ENCODE measurements at places on chromosomes 2 and 18.

DNA sequence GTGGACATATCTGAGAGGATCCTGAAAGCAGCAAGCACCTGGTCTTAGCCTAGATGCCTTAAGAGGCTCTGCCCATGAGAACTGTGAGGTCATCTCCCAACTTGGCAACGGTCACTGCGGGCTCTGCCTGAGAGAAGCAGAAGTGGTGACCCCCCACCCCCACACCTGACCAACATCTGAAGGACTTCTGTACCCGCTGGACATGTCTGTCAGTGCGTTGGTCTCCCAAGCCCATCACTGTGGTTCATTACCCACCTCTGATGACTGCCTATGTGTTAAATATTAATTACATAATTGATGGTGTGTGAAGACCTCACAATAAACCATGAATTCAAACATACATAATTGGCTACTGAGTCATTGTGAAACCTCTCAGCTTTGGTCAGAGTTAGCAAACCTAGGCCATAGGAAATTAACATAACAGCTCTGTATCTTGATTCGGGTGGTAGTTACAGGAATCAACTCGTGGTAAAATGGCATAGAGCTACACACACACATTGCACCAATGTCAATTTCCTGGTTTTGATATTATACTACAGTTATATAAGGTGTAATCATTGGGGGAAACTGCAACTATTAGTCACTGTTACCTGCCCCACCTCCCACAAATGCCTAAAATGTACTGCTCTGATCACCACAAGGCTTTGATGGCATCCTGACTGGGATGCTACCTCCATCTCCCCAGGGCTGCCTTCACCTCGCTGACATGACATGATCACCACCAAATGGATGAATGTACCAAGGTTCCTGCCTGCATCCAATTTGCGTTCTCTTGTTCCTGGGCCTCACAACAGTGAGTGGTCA, 4.3 kb upstream of the GALNT1 start:
- DNase-seq, result no peak

GRCh38 chr2:11870584-11870983, 124.2 kb downstream of the LPIN1 start:
- no peak for DNase-seq

DNA sequence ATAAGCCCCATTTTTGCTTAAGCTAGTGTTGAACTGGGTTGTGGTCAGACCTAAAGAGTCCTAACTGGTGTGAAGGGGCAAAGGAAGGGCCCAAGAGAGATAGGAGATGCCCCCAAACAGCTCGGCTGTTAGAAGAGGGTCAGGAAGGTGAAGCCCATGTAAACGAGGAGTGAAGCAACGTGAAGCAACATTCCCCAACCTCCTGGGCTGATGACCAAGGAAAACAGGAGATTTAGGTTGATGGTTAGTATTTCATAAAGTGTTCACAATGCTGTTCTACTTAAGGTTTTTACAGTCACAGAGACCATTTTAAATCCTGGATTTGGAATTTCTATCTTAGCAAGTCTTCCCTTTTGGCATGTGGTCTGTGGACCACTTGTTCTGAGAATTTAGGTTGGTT, 144.0 kb upstream of the SERPINE2 start:
- DNase-seq, result no peak

DNA sequence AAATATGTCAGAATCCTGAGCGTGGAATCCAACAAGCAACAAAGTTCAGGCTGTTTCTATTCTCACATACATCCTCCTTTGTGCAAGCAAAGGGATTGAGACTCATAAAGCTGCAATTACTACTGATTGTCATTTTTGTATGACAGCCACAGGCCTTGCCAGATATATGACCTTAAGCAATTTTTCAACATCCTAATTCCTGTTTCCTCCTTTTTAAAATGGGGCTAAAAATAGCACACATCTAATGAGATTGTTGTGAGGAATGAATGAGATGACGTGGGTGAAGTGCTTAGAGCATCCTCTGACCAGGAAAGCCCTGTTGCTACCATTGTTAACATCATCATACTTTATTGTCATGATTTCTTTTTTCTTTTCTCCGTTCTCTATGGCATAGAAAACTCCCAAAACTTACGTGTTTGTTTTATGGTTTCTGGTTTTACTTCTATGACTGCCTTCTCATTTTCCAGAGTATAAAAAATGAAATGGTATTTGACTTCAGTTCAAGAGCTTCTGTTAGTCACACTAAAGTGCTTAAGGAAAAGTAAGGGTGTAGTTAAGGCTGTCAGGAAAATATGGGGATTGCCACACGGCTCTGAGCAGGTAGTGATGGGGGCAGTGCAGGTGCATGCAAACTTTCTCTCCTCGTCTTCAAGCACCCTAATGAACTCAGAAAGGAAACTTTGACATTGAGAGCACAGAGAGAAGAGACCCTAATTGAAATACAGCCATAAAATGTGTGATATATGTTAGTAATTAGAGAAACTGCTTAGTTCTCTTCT, 590.6 kb upstream of the NETO1 start:
- DNase-seq, result peak; percentile 1

DNA sequence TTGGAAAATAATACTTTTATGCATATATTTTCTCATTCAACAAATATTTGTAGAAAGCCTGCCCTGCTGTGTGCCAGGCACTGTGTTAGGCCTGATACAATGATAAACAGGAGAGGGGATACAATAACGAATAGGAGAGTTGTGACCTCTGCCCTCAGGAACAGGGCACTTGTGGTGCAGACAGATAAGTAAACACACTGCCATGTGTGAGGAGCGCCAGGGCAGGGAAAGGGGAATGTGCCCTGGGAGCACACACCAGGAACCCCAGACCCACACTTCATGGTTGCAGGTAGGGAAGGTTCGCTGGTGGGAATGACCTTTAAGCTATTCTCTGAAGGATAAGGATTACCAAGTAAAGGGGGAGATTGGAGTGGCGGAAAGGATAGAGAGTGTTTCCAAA, 42.2 kb upstream of the DSC1 start:
- no peak for DNase-seq

- DNase-seq, result no peak
These were observed 9.7 kb upstream of the CIB4 start for GRCh38 chr2:26650713-26651469.

DNA sequence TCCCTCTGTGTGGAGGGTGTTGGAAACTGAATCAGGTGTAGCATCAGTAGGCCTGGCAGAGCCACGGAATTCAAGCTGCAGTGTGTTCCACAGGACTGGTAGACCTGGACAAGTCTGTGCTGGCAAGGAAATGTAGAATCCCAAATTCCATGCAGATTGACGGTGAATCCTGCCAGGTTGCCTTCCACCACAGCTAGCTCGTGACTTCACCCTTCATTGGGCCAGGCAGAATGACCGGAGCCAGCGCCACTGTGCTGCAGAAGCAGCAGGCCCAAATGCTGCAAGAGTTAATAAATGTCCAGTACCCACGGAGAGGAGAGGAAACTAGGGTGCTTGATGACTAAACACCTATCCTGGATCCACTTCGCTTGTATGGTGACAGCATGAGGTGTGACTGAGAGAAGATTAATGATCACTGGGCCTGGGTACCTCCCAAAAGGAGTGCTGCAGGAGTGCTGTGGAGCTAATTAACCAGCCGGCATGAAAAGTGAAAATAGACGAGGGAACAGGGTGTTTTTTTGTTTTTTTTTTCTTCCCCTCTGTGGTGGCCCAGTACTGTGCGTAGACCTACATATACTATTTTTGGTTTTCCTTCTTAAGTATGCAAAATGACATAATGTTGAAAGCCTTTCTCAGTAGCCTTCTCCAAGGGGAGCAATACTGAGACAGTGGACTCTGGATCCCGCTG, 122.2 kb downstream of the TANC1 start:
- no peak for DNase-seq

GRCh38 chr18:62769216-62769615, 53.9 kb downstream of the PHLPP1 start:
- DNase-seq, result no peak

DNA sequence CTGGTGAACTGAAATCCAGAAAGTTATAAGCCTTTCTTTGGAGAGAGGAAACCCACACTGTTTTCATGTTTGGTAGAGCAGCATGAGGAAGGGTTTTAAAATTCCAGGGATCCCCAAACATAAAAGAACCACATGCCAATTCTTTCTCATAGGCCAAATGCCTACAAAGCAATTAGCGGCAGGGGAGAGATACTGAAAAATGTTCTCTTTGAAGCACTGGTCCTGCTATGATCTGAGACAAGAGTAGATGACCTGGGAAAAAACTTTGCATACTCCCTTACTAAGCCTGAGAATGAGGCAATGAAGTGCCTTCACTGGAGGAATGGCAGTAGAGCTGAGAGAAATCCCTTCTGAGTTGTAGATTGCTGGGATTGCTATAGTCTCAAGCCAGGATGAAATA, 1261.7 kb downstream of the DSC3 start:
- no peak for DNase-seq

- no peak for DNase-seq
These were observed 72.4 kb downstream of the CERS6 start for GRCh38 chr2:168528469-168528868.

DNA sequence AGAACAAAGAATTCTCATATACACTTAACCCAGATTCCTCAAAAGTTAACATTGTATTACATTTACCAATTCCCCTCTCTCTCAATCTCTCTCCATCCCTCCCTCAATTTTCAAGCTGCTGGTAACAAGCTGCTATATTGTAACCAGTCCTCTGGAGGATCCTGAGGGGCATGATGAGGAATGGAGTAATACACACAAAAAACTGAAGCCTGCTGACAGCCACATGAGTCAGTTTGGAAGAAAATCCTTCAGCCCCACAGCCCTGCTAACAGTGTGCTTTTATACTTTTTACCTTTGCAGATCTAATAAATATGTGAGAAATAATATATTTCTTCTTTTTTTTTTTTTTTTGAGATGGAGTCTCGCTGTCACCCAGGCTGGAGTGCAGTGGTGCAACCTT, 165.7 kb upstream of the RAB12 start:
- no peak for DNase-seq

GRCh38 chr2:153971250-153971649, 99.5 kb downstream of the GALNT13 start:
- no peak for DNase-seq

- DNase-seq, result peak; percentile 80
These were observed 15.9 kb downstream of the CDKL4 start for GRCh38 chr2:39227628-39228412.

- DNase-seq, result peak; percentile 75
These were observed 9.1 kb downstream of the PCARE start for GRCh38 chr2:29065068-29065811.

- DNase-seq, result no peak
These were observed 231.2 kb downstream of the NEDD4L start for GRCh38 chr18:58275176-58275575.

- no peak for DNase-seq
These were observed 246.1 kb upstream of the TNP1 start for GRCh38 chr2:217105733-217106649.

DNA sequence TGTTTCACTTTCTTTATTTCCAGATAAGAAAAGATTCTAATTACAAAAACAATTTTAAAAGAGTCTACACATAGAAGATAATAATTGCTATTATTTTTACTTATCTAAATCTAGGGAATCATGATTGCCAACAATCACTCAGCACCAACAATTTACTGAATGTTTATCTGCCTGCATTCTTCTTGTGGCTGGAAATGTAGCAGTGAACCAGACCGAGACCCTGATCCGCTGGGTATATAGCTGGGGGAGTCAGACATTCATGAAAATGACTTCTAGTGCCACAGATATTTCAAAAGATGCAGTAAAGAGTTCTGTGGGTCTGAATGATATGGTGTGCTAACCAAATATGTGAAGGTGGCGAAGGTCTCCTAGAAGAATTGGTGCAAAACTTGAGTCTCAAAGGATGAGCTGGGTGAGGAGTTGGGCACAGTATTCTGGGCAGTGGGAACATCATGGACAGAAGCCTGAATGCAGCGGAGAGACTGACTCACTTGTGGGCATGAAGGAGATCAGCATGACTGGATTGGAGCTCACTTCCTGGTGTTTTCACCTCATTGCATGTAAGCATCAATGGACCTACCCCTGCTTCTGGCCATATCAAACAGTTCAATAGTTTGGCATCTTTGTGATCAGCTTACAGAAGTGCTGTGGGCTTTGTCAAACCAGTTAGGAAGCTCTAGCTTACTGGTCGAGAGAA, 26.1 kb upstream of the FN1 start:
- no peak for DNase-seq

DNA sequence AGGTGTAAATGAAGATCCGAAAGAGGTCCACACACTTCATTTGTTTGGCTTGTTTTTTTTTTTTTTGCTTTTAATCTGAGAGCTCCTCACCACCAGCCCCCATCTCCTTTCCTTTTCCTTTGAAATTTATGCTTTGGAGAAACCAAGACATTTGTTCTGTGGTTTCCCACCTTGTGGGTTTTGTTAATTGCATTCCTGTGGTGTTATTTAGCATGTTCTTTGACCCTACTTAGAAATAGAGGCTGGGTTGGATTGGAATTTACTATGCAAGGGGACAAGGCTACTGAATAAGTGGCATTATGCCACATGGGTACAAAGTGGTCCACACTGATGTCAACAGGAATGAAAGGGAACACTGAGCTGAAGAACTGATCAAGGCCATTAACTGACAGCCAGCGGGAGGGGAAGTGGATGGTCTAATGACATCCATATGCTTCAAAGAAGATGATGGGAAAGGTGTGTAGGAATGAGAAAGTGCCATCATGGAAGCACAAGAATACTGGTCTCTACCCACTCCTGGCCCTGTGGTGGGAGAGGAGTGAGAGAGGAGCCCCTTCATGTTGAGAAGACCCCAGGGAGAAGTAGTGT, 8.9 kb downstream of the CCL20 start:
- no peak for DNase-seq

GRCh38 chr18:68532328-68532885, 182.5 kb downstream of the TMX3 start:
- no peak for DNase-seq

- DNase-seq, result no peak
These were observed 13.7 kb downstream of the CALCRL start for GRCh38 chr2:187434342-187434785.

GRCh38 chr18:9901377-9901776, 12.4 kb upstream of the VAPA start:
- no peak for DNase-seq

DNA sequence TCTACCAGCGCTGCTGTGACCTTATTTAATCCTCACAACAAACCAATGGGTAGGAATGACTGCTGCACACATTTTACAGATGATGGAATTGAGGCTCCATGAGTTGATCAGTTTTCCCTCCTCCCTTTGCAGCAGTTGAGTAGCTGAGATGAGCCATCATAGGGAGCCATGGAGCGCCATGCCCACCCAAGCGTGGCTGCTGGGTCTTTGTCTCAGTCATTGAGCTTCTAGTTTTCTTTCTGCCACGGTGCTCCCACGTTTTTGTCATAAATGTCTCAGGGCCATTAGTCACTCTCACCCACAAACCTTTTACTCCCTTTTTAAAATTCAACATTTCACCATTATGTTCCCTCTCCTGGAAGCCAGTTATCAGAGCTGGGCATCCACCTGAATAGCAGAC, 45.8 kb downstream of the TMEM17 start:
- DNase-seq, result no peak
